Stimulated activated CD8-positive, alpha-beta memory T cell treated with anti-CD3 and anti-CD28 coated beads, Interleukin-4, amount 100 ng/mL, for 1 hour (primary cell): ENCODE measurements at places on chromosomes 6 and 20.

- DNase-seq: no peak
Measured at GRCh38 chr6:47671777-47672176, 26.6 kb upstream of the ADGRF4 start.

GRCh38 chr20:9442858-9443257, 71.5 kb upstream of the LAMP5 start:
- DNase-seq: no peak

GRCh38 chr6:45533386-45533785, 155.7 kb upstream of the SUPT3H start:
- no peak for DNase-seq

DNA sequence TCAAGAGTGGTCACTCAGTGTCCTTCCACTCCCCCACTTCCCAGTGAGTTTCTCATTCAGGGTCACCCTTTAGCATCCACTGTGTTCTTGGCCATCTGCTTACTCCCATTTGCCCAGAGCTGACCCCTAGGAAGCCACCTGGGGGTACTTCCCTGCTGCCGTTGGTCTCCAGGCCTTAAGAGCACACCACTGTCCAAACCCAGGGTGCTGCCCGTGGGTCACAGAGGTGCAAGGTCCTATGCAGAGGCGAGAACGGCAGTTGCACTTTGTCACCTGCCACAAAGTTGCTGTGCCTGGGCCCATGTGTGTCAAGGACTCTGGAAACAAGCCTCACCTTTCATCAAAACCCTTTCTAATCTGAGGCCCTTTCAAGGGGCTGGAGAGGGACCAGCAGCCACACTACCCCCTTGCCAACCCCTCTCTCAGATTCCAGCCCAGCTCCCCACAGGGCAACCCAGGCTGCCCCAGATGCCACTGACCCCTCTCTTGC, 191.1 kb downstream of the ZMYND8 start:
- DNase-seq: no peak

DNA sequence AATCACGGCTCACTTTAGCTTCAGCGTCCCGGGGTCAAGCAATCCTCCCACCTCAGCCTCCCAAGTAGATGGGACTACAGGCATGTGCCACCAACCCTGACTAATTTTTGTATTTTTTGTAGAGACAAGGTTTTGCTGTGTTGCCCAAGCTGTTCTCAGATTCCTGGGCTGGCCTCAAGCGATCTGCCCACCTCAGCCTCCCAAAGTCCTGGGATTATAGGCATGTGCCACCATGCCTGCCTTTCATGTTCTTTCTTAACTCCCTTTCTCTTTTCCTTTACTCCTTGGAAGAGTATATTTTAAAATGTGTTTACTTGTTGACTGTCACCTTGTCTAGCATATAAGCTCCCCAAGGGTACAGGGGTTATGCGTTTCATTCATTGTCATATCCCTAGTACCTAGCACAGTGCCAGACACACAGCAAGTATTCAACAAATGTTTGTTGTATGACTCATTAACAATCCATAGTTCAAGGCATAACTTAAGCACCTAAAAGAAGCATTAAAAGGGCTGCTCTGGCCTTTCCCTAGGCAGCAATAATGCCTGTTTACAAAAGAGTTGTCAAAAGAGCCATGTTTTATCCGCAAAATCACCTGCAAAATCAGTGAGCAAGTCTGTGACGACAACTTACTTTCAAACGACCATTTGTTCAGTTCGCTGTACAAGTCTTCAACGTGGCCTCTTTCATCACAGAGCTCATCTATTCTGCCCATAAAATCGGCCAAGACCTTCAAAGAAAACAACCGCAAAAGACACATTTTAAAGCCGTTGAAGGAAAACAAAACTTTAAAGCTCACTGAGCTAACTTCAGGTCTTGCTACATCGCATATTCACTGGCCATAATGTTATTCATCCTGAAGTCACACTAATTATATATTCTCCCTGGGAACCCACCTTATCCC, 4.6 kb downstream of the CYP24A1 start:
- no peak for DNase-seq
